Sciatic nerve (tissue), 2 donors: ENCODE measurements at places on chromosomes 1 and 21.

DNA sequence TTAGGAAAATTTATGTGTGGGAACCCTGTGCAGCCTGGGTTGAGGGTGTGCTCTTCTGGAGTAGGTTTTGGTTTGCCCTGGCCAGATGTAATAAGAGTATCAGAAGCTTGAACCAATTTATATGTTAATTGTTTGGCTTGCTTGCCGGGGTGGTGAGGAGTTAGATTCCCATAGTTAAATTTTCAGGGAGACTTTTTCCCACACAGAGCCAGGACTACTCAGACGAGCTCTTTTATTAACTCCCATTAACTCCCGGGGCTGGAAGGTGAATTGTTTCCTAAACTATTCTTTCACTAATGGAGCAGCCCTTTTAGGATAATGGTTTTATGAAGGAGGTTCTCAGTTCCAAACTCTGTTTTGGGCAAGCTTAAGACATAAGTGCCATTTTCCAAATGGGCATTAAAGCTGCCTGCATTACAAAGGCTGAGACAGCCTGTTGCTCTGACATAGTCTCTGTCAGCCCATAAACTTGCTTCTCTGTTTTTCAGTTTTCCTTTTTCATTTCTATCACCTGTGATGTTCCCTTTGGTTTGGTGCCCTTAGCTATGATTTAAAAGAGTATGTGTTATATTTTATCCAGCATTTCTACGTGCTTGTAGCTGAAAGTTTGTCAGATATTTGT, 18.0 kb upstream of the RAB3GAP2 start:
- no peak for DNase-seq

GRCh38 chr1:153553830-153554541, 4.9 kb upstream of the S100A3 start:
- peak; percentile 49 for DNase-seq

- peak; percentile 84 for DNase-seq
Observed at GRCh38 chr1:155003766-155004351, 1.3 kb downstream of the ZBTB7B start.

DNA sequence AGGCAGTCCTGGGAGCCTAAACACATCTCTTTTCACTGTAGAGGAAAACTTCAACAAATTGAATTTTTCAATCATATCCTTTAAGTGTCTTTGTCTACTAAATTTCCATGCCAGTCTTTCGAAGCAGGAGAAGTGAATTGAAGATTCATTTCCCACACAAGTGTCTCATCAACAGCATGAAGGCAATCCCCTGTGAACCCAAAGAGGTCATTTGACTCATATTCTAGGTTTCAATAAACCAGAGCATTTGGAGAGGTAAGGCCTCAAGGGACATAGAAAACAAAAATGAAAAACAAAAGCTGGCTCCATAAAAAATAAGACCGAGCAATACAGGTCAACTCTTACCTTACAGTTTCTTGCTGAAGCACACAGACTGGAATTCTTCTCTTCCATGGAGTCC, 94.1 kb upstream of the ATP1B1 start:
- no peak for DNase-seq

GRCh38 chr21:43308101-43308814, 118.7 kb downstream of the SIK1 start:
- peak; percentile 53 for DNase-seq

DNA sequence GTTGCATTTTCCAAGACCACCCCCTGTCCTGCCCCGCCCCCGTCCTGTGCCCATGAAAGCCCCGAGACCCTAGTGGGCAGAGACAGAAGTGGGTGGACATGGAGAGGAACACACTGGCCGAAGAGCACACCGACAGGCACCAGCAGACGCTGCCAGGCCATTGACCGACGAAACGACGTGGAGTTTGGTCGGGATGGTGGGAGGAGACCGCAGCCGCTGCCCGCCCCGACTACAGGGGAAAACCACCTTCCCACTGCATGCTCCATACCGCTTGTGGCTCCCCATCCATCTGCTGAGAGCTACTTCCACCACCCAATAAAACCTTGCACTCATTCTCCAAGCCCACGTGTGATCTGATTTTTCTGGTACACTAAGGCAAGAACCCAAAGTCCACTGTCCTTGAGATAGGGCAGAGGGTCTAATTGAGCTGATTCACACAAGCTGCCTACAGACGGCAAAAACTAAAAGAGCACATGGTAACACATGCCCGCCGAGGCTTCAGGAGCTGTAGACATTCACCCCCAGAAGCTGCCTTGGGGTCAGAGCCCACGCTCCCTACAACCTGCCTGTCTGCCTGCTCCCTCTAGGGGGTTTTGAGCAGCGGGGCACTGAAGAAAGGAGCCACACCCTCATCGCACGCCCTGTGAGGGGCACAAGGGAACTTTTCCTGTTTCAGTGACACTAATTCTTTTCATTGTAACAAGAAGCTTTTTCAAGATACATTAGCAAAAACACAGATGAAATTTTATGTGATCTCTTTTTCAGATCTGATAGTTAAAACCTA, 81.2 kb upstream of the RAB3GAP2 start:
- no peak for DNase-seq

- DNase-seq, result no peak
Observed at GRCh38 chr1:172578586-172578985, 45.6 kb downstream of the SUCO start.

DNA sequence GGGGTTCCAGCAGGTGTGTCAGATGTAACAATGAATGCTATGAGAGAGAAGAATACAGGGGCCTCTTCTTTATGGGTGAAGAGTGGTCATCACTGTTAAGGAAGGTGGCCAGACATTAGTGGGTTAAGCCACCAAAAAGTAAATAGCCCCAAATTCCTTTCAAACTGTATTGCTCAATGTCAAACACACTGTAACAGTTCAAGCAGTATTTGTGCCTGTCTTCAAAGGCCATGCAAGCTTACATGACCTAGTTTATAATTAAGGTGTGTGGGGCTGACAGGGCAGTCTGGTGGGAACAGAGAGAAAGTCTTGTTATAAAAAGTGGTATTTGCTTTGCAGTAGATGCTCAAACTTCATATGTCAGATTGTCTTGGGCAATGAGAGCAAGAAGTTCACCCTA, 18.5 kb downstream of the CHIT1 start:
- DNase-seq, result no peak

DNA sequence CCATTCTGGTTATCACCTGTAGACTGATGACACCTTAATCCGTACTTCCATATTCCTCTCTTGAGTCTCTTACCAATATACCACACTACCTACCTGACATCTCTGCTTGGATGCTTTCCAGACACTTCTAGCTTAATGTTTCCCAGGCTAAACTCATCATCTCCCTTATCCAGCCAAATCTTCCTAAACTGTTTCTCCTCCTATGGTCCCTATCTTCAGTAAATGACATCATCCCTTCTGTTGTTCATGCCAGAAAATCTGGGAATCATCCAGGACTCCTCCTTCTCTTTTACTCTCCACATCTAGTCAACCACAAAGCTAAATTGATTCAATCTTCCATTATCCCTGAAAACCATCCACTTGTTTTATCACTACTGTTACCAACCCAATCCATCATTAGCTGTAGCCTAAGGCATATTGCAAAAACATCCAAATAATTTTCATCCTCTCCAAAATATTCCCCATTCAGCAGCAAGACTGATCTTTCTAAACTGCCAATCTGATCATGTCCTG, 464.1 kb upstream of the BEND5 start:
- DNase-seq, result no peak

DNA sequence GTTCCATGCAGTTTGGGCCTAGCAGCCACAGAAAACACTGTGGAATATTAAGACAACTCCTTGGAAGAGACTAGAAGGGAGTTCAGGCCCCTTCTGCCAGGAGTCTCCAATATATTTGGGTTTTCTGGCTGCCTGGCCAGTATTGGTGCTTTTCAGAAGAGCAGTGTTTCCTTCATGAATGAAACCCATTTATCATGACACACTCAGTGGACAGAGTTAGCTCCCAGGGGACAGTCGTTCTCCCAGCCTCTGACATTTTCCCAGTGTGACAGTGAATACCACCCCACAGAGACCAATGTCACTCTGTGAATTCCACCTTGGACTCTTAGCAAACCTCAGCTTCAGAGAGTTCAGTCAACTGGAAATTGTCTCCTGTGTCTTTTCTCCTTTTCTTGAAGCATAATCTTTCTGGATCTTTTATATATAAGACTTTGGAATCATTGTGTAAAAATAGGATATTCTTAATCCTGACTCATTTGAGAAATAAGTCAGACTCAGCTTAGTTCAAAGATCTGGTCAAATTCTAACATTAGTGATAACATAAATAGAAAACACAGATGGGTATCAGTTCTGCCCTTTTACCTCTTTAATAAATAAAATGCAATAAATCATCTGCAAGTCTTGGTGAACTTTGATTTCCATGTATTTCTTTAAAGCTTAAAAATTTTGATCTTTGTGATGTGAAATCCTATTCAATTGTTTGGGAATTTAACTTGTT, 40.4 kb downstream of the GNG12 start:
- DNase-seq, result no peak

DNA sequence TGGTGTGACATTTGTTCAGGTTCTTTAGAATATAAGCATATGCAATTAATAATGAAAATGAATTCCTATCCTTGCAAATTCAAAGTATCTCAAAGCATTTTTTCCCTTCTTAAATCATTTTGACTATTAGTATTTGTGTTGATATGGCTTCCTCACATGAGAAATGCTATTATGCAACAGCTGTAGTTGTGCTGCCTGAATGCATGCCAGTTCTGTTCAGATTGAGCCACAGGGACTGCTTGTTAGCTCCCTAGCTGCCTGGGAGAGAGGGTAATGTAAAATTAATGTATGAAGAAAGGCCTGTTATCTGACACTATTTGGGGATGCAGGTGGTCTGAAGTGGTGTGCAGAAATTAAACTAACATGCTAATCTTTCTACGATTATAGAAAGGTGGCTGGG, 45.5 kb downstream of the CACHD1 start:
- peak; percentile 58 for DNase-seq

GRCh38 chr1:9385801-9386573, 93.3 kb downstream of the SPSB1 start:
- no peak for DNase-seq

DNA sequence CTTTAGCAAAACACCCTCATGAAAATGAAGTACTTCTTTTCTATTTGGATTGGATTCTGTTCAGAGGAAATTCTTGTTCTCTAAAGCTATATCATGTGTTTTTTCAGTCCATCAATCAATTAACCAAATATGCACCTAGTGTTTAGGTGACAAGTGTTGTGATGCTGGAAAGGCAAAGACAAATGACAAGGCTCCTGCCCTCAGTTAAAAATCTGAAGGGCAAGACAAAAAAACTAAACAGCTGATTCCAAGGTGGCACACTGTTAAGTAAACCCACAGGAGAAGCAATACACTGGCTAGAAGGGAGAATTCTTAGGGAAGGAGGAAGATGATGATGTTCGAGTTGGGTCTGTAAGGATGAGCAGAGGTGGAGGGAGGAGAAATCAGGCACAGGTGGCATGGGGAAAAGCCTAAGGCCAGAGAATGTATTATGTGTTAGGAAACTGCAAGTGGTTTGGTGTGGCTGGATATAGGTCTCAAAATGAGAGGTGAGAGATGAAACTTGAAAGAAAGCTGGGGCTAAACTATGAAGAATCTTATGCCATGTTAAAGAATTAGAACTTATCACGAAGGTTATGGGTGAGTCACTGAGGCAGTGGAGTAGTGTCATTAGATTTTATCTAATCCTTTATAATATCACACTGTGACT, 51.8 kb upstream of the GFI1 start:
- DNase-seq, result no peak

GRCh38 chr1:193766329-193766728, 579.9 kb upstream of the B3GALT2 start:
- DNase-seq, result no peak

- no peak for DNase-seq
Observed at GRCh38 chr1:177490036-177490639, 319.4 kb downstream of the BRINP2 start.

- DNase-seq, result peak; percentile 65
Observed at GRCh38 chr21:39314143-39315027, 953 bp upstream of the BRWD1 start.

- no peak for DNase-seq
Observed at GRCh38 chr1:224116131-224116530, 2.2 kb downstream of the FBXO28 start.

- no peak for DNase-seq
Observed at GRCh38 chr1:216932424-216932823, 209.2 kb upstream of the ESRRG start.

DNA sequence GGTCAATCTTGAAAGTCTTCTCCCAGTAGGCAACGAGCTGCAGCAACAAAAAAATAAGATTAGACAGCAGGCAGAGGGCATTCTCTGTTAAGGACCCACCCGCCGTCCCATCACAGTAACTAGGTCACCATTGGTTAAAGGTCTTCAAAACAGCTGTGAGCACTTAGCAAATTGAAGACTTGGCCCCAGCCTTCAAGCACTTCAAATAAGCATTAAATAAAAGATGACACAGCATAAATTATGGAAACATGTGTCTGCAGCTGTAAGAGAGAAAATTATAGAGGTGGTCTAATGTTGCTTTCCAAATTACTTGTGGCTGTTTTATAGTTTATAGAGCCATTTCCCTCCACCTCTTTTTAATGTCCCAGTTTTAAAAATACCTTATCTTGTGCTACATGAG, 61.2 kb downstream of the VANGL1 start:
- DNase-seq, result no peak

- DNase-seq, result no peak
Observed at GRCh38 chr1:95018602-95019369, 54.0 kb downstream of the ALG14 start.

- no peak for DNase-seq
Observed at GRCh38 chr1:111638320-111638719, 18.7 kb downstream of the RAP1A start.

DNA sequence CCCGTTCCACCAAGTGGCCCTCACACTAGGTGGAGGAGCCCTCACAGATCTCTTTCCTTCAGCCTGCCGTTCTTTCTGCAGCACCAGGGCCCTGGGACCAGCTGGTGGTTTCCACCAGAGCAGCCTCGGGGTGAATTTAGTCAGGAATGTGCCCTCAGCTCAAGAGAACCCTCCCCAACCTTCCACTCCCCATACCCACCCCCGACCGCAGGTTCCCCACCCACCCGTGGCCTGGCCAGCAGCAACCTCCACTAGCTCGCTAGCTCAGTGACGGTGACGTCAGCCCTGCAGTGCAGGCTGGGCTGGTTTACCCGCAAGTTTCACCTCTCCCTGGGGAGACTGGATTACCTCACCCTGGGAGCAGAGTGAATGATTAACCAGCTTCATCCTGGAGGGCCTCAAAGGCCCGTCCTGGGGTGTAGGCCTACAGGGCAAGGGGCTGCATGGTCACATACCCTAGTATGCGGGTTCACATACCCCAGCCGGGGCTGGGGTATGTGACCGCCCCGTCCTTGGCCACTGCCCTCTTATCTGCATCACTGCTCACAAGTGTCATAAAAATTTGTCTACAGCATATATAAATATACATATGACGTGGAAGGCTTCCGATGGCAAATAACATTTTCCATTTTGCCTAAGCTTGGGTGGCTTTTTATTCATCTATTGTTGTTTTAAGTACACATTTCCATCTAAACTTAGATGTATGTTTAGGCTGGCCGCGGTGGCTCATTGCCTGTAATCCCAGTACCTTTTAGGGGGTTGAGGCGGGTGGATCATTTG, 24.5 kb downstream of the ELF3 start:
- DNase-seq, result peak; percentile 87

GRCh38 chr1:222892137-222892769, 77.4 kb downstream of the DISP1 start:
- DNase-seq, result no peak

- DNase-seq, result no peak
Observed at GRCh38 chr1:37811027-37811655, 3.1 kb upstream of the YRDC start.

- no peak for DNase-seq
Observed at GRCh38 chr1:179337288-179337687, 28.5 kb upstream of the AXDND1 start.

GRCh38 chr1:215458104-215458503, 109.0 kb upstream of the KCTD3 start:
- DNase-seq, result no peak
